ENCODE measurements at places on chromosomes 2 and 18.

- DNase-seq, result peak; percentile 22
Observed at GRCh38 chr2:53787614-53788289, 908 bp downstream of the ERLEC1 start.

- no peak for DNase-seq
Observed at GRCh38 chr2:146764301-146764700, 1080.5 kb upstream of the ACVR2A start.

- no peak for DNase-seq
Observed at GRCh38 chr2:74009577-74009976, 24.9 kb downstream of the TET3 start.

- peak; percentile 11 for DNase-seq
Observed at GRCh38 chr2:41488888-41489287, 558.9 kb upstream of the PKDCC start.

- DNase-seq, result no peak
Observed at GRCh38 chr18:32530947-32531651, 60.4 kb upstream of the GAREM1 start.

GRCh38 chr2:172427990-172428831 is 825 bp downstream of the ITGA6 start:
- peak; percentile 85 for DNase-seq

DNA sequence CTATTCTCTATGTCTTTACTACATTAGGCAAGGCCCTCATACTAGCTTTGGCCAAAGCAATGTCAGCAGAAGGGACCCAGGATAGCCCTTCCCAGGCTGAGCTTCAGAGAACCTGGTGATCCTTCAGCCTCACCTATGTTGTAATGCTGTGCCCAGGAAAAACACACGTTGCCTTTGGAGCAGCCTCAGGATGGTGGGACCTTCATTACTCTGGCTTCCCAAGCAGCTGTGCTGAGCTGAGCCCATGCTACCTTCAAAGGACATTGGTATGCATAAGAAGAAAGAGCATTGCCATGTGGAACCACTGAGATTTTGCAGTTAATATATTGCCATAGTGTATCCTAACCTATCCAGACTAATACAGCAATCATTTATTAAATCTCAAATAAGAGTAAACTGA is 756.4 kb upstream of the ID2 start:
- DNase-seq, result no peak

GRCh38 chr2:149634103-149634502 is 46.5 kb upstream of the MMADHC start:
- no peak for DNase-seq

DNA sequence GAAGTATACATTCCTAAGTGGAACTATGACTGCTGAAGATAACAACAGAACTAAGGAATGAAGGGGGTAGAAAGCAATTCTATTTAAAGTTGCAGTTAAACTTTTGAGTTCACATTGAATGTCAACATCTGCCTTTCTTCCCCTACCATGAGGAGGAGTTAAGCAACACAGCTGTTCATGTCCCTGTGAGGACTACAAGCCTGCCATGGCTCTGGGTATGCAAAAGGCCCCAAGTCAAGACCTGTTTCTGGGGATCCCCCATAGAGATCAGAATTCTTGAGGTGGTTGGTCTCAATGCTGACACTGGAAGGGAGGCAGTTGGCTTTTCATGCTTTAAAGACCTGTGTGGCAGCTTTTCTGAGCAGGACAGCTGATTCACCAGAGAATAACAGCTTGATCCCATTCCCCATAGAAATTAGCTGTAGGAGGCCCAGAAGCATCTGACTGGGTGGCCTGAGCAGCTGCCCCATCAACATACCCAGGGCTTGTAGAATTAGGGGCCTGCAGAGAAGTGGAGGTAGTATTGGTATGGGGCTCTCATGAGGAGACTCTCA is 131.0 kb downstream of the SETBP1 start:
- DNase-seq, result no peak

- peak; percentile 13 for DNase-seq
Observed at GRCh38 chr2:240013343-240013742, 11.8 kb downstream of the NDUFA10 start.

GRCh38 chr2:166516712-166517303 is 22.8 kb upstream of the SCN7A start:
- peak; percentile 64 for DNase-seq

- no peak for DNase-seq
Observed at GRCh38 chr2:189171956-189172609, 7.5 kb downstream of the COL5A2 start.

GRCh38 chr2:111185361-111186022 is 64.8 kb downstream of the BCL2L11 start:
- DNase-seq, result no peak

GRCh38 chr2:71153585-71154224 is 23.3 kb downstream of the MPHOSPH10 start:
- no peak for DNase-seq

DNA sequence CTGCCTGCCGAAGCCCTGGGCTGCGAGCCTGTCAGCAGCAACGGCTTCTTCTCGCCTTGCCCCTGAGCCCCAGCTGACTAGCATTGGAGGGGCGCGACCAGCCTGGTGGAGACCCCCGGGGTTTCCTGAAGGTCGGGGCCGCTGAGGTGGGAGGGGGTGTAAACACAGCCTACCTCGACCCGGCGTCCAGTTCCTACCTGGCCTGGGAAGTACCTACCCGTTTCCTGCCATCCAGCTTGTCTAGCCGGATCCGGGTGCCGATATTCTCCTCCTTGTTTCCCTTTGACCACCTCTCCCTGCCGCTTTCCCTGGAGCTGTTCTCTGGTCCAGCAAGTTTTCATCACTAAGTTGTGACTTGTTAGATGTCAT is 511 bp downstream of the MOB4 start:
- DNase-seq, result no peak

DNA sequence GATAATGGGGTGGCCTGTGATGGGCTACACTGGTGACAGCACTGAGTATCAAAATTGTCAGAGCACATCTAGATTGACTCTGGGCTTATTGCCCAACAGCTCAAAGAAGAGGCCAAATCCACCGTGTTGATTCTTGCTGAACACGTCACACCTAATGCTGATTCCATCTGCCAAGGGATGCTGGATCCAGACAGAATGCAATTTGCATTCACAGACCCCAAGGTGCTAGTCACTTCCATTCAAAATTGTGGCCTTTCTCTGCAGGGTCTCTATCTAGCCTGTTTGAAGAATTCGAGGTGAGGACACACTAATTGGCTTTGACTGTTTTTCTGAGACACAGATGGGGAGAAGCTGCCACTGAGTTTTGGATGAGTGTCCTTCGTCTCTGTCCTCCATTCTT is 13.5 kb upstream of the GPR39 start:
- DNase-seq, result no peak

- DNase-seq, result no peak
Observed at GRCh38 chr2:233917116-233917515, at the start of gene TRPM8. Gene TRPM8, plus strand, starts transcription at chr2:233917373. Its CDS starts 9,165 bp downstream, at chr2:233926538.

GRCh38 chr2:230749111-230749510 is 36.5 kb downstream of the CAB39 start:
- no peak for DNase-seq

GRCh38 chr18:8439055-8439454 is 170.2 kb upstream of the RAB12 start:
- DNase-seq, result no peak

- DNase-seq, result no peak
Observed at GRCh38 chr18:60389314-60389713, 16.7 kb upstream of the MC4R start.

DNA sequence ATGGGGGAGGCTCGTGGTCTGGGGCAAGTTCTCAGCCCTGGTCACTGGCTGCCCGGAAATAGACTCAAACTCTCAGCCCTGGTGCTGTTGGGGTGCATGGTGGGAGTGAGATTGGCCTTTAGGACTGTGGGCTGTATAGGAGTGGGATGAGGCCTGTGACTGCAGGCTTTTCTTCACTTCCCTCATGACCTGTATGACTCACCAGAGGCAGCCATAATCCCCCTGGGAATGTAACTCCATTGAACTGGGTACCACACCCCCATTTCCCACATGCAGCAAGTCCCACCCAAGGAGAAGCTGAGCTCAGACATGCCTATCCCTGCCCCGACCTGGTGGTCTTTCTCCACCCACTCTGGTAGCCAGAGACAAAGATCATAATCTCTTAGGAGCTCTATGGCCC is 177.7 kb upstream of the OSR1 start:
- DNase-seq, result no peak

GRCh38 chr2:151891566-151892194 is 63.5 kb upstream of the ARL5A start:
- peak; percentile 47 for DNase-seq

DNA sequence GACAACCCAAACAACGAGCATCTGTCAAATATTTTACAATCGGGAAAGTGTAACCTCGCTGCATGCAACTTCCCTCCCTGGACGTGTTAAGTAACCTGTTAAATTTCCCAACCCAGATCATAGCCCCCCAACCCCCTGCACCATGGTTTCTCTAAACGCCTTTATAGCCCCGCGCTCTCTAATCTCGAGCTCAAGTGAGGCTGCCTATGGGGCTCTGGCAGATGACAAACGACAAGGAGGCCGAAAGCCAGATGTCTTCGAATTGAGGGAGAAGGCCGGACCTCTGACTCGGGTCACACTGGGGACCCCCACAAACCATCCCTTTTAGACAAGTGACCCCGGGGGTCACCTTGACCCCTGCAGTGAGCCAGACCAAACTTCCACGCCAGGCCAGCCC is 526 bp downstream of the COX7A2L start:
- DNase-seq, result no peak

- no peak for DNase-seq
Observed at GRCh38 chr18:27549335-27550039, 364.4 kb upstream of the CHST9 start.

DNA sequence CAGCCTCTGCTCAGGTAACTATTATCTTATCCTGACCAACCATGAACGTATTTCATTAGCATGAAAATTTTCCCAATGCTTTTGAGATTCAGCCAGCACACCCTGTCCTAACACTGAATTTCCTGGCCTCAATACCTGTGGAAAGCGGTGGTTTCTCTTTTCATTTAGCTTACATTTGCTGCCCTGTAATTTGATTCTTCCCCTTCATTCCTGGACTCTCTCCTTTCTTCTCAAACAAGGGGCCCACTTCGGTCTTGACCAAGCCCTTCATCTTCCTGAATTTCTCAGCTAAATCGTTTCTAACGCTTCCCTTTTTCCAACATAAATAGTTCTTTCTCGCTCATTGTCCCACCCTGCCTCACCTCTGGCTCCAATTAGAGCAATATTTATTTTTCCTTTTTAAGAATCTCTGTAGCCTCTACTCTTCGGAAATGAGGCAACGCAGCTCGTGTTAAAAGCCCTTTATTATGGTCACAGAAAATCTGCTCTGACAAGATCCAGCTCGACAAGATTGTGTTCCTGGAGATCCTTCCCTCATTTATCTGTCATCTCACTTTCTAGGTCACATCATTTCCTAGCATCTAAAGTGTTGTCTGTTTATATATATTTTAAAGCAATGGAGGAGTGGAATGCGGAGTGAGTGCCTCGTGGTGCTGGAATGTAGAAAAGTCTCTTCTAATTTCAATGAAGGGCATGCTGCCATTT is 49.5 kb upstream of the BCL11A start:
- no peak for DNase-seq

- DNase-seq, result no peak
Observed at GRCh38 chr18:59719544-59720181, 22.4 kb upstream of the CCBE1 start.

- DNase-seq, result no peak
Observed at GRCh38 chr18:58699551-58699950, 28.3 kb downstream of the MALT1 start.

- DNase-seq, result peak; percentile 58
Observed at GRCh38 chr2:148814860-148815419, 60.1 kb upstream of the KIF5C start.

DNA sequence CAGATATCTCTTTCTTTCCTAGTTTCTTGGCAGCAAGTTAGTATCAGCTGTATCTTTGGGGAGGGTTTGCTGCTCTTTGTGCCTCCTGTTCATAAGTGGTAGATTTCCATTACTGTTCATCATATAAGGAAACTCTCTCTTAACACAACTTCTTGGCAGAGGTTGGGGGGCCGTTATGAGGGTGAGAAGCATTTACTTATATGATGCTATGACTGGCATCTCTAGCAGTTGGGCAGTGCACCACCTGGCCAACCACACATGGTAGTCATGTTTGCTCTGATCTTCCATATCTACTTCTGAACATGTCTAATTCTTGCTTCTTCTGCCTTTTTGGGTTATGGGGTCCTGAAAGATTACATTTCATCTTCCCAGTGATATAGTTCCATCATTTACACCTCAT is 282.2 kb downstream of the CYRIA start:
- DNase-seq, result no peak

GRCh38 chr18:25187521-25188192 is 164.3 kb downstream of the ZNF521 start:
- no peak for DNase-seq

DNA sequence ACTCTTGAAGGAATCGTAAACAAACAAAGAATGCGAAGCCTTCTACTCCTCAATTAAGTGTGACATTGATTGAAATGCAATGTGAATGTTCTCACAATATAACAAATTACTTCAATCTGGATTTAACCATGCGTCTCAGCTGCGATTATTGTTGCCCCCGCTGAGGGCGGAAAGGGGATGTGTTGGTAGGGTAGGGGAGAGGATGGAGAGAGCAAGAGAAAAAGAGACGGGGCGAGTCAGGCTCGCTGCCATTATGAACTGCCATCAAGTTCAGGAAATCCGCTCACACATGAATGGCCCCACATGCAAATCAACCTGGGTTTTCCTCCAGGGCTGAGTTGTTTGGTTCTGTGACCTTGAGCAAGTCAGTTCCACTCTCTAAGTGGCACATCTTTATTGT is 129.8 kb downstream of the PXDN start:
- peak; percentile 13 for DNase-seq

- no peak for DNase-seq
Observed at GRCh38 chr2:213834331-213834730, 550.1 kb downstream of the SPAG16 start.

DNA sequence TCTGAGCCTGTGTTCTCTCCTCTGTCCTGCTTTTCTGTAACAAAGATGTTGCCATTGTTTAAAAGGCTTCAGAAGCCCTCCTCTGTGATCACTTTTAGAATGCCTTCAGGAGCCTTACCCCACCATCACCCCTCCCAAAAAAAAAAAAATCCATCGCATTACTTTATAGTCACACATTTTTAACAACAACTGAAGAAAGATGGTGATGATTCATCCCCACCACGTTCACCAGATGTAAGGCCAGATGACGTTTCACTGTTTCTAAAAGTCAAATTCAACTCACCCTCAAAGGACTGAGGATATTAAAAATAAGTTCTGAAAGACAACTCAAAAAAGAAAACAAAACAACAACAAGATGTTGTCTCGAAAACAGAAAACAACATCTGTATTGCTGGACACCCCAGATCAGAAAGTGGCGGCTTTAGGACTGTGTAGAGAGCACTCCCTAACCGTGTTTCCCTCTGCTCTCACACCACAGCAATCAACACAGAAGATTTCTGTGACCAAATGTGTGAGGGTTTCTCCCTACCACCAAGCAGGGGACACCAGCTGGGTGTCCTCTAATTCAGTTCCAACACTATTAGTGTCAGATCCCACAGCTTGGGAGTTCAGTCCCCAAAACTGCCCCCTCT is 61.9 kb upstream of the CREB1 start:
- peak; percentile 27 for DNase-seq

All from kidney (tissue), 22 donors.